Fibroblast of skin of left quadriceps (primary cell): ENCODE measurements at places on chromosomes 11 and 22.
A peak's percentile ranks its signal among the peaks of the same experiment; 100 is the strongest.

DNA sequence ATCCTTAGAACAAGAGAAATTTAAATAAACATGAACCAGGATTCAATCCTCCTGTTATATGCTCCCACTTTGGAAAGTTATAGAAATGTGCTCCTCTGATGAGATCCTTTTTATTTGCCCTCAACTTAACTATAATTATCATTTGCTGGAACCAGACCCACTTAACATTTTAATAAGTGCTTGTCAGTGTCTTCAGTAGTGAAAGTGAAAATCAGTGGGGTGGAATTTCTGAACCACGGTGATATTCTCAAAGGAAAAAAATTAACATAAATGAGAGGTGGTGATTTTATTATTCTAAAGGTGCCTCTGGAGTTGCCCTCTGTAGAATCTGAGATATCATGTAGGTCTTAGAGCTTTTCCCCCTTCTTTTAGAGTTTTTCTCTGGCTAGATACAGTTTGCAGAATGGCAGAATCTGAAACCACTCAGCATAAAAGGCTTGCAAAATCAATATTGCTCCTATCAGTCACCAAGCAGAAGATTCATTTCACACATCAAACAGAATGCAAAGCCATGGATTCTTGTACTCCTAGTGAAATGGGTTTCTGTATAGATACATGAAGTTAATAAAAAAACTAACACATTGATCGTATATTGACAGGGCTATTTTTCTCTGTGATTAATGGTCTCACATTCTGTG, 213.2 kb downstream of the LUZP2 start:
- no peak for DNase-seq

GRCh38 chr11:62860835-62861563, 19.7 kb upstream of the SLC3A2 start:
- no peak for DNase-seq

DNA sequence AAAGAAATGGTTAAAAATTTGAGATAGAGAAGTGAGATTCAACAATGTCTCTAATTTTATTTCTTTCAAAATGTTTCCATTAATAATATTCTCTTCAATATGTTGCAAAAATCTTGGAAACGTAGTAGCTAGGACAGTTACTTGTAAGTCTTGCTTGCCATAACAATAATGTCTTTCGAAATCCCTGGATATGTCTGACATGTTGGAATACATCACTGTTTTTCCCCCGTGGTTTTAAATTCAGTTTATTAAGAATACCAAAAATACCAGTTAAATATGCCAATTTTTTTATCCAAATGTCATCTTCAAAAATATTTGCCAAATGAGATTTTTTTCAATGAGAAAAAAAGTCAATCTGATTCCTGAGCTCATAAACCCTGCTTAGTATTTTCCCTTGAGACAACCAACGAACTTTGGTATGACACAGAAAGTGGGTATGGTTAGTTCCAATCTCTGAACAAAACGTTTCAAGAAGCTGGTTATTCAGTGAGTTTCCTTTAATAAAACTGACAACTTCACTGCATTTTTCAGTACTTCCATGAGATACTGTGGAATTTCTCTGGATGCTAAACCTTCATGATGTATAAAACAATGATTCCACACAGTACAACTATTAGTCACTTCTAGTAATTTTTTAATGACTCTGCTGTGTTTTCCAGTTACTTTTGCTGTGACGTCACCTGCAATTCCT, 36.7 kb upstream of the AMPD3 start:
- DNase-seq, result no peak

- DNase-seq, result no peak
These were observed 328.3 kb downstream of the FAT3 start for GRCh38 chr11:92552942-92553341.

DNA sequence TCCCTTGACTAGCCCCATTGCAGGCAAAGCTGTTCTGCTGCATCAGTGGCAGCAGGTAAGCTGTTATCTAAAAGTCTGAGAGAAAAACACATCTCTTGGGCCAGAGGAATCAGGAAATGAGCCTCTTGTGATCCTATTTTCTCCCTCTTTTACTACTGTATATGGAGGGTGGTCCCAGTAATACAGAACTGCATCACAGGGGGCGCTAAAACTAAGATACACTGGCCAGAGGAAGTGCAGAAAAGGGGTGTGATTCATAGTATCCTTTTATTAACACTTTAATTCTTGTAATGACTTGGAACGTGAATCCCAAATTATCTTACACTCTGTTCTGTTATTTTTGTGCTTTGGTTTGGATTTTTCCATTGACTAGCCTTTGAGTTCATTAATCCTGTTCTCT, 8.8 kb upstream of the MED17 start:
- DNase-seq, result no peak

DNA sequence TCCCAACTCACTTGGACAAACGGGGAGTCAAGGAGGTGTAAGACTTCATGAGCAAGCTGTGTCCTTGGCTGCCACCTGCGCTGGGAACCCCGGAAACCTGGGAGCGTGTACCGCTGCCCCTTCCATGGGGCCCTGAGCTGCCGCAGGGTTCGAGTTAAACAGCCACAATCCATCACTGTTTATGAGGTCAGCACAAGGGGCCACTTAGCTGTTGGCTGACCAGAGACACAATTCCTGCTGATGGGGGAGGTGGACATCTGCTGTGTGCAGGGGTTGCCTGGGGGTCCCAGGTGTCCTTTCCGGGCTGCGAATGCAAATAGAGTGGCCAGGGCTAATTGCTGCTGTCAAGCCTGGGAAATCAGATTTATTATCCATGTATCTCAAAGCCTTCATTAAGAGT, 549.3 kb downstream of the BRD1 start:
- no peak for DNase-seq

GRCh38 chr22:27217154-27217553, 559.8 kb downstream of the MIAT start:
- DNase-seq, result no peak

GRCh38 chr11:72224564-72225410, at the start of gene INPPL1:
Gene INPPL1 (plus strand): TSS chr11:72224767. CDS start chr11:72224985, 218 bp downstream.
- no peak for DNase-seq

DNA sequence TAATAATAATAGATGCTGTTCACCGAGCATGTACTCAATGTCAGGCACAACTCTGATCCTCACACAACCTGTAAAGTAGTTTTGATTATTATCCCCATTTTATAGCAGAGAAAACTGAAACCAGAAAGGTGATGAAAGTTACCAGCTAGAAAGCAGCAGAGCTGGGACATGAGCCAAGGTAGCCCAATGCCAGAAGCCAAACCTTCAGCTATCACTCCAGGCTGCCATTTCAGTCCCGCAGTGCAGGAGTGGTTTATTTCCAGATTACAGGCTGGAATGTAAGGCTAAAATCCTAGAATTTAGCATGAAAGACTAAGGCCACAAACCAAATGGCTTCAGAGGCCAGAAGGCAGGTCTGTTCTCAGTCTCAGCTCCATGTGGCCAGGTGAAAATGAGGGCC, 108.8 kb downstream of the TENM4 start:
- DNase-seq, result no peak

DNA sequence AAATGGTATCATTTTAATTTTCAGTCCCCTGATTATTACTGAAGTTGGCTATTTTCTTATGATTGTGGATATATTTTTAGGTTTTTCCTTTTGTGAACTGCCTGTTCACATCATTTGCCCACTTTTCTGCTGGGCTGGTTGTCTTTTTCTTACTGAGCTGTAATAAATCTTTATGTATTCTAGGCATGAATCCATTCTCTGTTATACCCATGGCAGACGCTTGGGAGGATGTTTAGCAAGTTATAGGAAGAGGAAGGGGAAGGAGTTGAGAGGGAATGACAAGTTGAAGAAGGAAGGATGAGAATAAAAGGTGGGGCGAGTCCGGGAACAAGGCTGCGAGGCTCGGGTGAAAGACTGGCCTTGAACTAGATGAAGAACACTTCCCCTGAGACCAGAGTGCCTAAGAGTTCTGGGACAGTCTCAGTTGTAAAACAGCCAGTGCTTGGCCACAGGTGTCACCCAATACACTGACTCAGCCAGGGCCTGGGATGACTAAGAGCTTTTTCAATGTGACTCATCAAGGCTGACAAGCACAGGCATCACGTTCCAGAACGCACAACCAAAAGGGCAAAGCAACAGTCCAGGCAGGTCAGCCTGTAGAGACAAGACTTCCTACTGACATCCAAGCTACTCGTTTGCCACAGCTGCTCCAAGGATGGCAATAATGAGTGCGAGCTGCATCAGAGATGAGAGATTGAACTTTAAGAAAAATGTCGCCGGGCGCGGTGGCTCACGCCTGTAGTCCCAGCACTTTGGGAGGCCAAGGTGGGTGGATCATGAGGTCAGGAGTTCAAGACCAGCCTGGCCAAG, 35.2 kb downstream of the LRFN4 start:
- DNase-seq, result peak; percentile 54

DNA sequence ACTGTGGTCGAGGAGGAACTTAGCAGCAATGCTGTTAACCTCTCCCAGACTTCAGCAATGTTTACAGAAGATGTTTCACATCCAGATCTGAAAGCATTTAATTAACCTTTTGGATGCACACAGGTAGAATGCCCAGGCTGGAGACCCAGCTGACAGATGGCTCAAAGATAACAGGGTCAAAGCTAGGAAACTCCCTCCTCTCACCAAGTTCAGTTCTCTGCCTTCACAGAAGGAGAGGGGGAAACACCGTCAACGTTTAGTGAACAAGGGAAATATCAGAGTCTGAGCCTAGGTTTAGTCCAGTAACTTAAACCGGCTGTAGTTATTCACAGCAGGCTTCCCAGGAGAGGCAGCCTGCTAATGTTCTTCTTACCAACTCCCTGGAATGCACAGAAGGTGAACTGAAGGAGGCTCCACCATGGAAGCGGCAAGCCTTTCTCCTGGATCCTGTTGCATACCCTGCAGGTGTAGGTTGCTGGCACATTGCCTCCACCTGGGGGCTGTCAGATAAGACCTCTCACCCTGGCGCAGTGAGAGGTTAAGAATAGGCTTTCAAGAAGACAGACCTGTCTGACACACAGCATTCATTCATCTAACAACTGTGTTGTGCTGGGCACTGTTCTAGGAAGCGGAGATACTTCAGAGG, 23.5 kb upstream of the ANKK1 start:
- no peak for DNase-seq

GRCh38 chr22:43343262-43343669, at the start of gene SCUBE1:
Gene SCUBE1 (minus strand): TSS chr22:43343372. CDS start chr22:43343261, 111 bp downstream.
- DNase-seq, result no peak

- peak; percentile 93 for DNase-seq
These were observed 483.0 kb downstream of the MN1 start for GRCh38 chr22:27318516-27318915.

- DNase-seq, result peak; percentile 39
These were observed 3.6 kb downstream of the PLA2G6 start for GRCh38 chr22:38177926-38178604.

DNA sequence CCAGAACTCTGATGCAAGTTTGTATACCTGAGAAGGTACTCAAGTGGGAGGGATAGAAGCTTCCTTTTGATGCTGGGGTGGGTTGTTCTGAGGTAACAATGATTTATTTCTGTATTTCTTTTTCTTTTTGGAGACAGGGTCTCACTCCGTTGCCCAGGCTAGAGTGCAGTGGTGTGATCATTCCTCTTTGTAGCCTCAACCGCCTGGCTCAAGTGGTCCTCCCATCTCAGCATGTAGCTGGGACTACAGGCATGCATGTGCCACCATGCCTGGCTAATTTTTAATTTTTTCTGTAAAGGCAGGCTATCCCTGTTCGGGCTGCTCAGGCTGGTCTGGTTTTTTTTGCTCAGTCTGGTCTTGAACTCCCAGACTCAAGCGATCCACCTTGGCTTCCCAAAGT, 7.9 kb downstream of the KDM2A start:
- DNase-seq, result no peak

DNA sequence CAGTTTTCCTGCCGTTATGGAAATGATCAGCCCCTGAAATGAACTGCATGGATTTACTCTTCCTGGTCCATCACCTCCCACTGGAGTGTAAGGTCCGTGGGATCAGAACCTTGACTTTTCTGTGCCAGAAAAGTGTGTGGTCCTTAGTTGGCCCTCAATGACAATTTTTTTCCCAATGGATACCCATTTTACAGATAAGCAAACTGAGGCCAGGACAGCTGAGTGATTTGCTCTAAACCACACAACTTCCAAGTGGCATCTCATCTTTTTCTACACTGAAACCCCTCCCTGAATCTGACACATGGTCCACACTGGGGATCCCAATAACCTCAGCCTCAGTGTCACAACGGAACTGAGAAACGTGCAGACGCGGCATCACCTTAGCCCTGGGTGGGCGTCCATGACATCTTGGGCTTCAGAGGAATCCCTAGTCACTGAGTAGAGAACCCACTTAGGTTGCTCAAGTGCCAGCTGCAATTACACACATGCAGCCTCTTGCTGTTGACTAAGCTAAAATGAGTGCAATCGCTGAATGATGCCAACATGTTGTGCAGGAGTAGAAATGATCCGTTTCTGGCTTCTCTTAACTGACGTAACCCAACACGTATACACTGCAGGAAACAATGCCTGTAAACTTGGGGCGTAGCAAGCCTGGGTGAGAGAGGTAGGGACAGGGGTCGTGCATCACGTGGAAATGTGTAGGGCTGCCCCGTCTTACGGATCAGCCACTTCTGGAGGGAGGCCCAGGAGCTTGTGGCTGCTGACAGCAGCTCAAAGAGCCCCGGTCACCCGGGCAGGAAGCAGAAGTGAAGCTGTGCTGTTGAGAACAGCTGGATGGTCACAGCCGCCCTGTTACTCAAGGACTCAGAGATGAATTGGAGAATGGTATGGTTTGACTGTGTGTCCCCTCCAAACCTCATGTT, 136.3 kb downstream of the SHANK2 start:
- DNase-seq, result no peak

DNA sequence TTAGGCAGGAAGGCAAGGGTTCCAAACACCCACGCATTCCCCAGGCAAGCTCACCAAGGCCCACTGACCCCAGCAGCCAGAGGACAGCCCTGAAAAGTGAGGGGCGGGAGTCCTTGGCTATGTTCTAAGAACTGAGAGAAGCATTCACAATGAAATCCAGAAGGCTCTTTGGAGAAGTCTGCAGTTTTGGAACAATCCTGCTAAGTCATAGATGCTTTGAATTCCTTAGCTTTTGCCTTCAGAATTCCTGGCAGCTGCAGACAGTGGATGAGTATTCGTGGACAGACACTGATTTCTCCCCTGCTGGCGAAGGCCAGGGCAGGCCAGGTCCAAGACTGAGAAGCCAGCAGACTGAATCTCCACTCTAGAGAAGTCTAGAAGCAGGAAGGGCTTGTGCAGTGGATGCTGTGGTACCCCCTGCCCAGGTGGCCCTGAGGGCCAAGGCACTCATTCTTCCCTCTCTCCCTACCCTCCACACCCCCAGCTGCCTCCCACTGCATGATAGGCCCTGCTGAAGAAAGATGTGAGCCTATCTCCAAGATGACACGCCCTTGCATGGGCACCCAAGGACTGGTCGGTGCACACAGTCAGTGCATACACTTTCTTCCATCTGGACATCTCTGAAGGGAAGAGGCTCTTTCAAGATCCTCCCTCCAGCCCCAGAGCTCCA, 133.2 kb upstream of the TEAD1 start:
- DNase-seq, result peak; percentile 92

DNA sequence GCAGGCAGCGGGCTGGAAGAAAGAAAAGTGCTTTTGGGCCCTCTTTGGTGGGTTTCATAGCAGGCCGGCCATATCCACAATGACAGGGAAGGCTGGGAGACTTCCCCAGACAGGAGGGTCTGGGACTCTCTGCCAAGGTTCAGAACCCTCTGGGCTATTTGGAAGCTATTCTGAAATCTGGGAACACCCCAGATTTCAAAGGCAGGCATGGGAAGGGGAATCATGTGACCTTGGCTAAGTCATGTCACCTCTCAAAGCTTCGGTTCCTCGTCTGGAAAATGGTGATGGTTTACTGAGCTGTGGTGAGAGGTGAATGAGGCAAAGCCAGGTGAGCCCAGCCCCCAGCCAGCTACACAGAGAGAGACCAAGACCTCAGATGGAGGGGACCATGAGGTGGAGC, 4.6 kb downstream of the CASTOR1 start:
- DNase-seq, result no peak

- DNase-seq, result no peak
These were observed 62.1 kb downstream of the PDHX start for GRCh38 chr11:34978236-34979191.

GRCh38 chr22:17346578-17346977, 22.7 kb upstream of the CECR2 start:
- no peak for DNase-seq
